Nucleus accumbens (tissue), 56 donors: ENCODE measurements at places on chromosomes 4 and X.

DNA sequence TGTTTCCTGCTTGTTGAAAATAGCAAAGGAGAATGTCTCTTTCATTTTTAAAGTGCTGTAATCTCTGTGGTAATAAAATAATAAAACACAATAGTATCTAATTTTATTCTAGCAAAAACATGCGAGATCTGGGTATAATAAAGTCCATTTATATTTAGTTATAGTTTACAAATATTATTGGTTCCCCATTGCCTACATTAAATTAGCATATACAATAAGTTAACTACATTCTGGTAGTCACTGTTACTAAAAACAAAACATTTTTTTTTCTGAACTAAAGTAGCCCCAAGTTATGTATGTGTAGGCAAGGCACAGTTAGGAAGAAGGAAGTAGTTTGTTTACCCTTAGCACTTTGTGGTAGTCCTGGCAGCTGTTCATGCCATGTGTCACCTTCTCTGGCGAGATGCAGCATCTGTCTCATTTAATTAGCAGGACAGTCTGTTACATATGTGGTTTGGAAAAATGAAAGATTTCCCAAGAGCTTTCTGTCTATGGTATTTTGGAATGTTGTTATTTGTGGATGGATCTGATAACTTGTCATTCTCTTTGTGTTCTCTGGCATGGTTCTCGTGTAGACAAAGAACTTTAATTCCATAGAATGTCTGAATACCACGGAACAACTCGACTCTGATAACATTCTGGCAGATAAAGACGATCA lies 231.3 kb upstream of the PITX2 start:
- DNase-seq = no peak

DNA sequence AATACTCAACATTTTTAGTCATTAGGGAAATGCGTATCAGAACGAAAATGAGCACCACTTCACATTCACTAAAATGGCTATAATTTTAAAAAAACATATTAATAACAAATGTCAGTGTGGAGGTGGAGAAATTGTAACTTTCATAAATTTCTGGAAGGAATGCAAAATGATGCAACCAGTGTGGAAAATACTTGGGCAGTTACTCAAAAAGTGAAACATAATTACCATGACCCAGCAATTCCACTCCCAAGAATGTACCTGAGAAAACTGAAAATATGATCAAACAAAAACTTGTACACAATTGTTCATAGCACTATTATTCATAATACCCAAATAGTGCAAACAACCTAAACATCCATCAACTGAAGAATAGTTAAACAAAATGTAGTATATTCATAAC lies 76.1 kb upstream of the FAM241A start:
- DNase-seq = no peak

DNA sequence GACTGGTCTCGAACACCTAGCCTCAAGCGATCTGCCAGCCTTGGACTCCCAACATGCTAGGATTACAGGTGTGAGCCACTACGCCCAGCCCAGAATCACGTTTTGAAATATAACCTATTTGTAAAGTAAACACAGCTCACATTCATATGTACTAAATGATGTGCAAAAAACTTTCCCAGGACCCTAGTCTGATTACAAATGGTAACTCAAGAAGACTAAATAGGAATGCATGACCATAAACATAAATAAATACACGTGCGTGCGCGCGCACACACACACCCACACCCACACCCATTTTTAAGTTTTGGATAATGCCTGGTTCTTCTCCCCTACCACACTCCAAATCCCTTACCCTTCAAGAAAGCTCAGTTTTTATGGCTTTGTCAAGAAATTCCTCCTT lies 163.9 kb downstream of the NR3C2 start:
- DNase-seq = no peak

DNA sequence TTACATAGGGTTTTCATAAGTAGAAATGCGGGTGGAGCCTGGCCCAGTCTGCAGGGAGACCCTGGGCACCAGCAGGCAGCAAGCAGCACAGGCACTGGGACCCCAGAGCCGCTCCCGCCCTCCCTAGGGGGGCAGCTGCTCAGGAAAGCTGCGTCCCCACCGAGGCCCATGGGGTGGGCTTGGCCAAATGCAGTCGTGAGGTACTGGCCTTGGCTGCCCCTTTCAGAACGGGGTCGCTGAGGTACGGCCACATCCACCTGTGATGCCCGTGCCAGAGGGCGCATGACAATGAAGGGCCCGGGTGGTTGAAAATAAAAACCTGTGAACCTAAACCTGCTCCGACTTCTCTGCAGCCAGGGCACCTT lies 16.7 kb downstream of the TMEM175 start:
- no peak for DNase-seq

DNA sequence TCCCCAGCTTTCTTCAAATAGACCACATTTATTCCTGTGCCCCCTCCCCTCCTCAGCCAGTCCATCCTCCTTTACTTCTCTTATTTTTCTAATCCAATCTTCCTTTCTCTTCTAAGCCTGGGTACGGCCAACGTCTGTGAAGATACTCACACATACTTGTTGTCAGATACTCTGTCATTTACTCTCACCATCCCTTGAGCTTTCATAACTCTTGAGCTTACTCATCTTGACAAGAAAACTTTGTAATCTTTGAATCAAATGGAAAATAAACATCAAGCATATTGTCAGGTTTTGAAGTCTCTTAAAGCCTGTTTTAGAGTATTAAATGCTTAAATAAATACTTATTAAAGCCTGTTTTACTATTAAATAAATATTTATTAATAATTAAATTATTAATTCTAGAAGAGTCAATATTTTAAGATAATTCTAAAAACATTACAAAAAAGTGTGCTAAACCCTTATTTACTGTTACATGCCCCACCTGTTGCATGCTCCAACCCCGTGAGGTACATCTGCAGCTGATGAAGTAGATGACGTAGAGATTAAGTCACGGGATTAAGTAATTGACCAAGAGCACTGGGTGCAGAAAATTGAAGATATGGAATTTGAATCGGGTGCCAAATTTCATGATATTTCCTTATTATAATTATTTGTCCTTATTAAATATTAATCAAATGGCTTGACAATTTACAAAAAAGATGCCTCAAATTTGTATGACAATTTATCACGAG lies 1.5 kb upstream of the TRIML2 start:
- no peak for DNase-seq

DNA sequence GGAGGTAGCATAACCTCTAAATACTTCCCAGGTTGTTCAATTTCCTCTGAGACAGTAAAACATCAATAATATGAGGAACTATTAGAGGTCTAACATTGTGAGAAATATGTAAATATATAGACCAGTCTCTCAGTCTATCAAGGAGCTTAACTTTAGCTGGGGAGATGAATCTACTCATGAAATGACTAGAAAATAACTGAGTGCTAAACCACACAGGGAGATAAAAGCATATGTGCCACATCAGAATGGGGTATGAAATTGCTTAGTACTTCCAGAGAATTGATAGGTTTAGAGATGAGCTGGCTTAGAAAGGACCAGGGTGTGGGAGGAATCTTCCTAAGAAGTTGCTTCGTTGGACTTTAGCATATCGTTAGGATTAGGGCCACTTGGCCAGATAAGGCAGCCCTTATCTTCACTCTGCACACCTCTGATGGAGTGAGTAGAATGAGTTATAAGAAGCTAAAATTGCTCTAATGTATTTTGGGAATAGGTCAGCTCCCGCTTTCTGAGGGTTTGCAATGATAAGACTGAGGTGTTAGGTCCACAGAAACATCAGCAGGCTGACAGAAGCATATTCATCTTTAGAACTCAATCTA lies 299.2 kb downstream of the UNC5C start:
- DNase-seq = no peak

DNA sequence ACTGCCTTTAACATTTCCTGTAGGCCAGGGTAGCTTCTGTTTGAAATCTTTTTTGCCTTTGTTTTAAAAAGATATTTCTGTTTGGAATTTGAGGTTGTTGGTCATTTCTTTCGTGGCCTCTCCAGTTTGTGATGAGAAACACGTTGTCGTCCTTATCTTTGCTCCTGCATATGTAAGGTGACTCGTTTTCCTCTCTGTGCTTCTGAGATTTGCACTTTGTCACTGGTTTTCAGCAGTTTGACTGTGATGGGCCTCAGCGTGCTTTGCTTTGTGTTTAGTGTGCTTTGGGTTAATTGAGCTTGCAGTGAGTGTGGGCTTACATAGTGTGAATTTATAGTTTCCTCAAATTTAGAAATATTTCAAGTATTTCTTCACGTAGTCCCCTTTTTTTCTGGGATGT lies 81.5 kb downstream of the FAM193A start:
- no peak for DNase-seq

- DNase-seq = no peak
Measured at GRCh38 chrX:11504234-11504633, 161.5 kb downstream of the ARHGAP6 start.

DNA sequence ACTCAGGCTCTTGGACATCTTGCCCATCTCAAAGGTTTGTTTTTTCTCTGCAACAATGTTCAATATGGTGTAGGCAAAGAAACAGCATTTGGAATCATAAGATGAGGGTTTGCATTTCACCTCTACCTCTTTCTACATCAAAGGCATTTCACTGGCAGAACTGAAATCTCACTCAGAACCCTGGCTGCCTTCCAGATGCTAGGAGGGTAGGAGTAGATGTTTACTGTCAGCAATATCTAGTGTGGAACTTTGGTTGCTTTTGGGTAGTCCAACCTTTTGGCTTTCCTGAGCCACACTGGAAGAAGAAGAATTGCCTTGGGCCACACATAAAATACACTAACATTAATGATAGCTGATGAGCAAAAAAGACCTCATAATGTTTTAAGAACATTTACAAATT lies 297.0 kb upstream of the KLF3 start:
- no peak for DNase-seq

DNA sequence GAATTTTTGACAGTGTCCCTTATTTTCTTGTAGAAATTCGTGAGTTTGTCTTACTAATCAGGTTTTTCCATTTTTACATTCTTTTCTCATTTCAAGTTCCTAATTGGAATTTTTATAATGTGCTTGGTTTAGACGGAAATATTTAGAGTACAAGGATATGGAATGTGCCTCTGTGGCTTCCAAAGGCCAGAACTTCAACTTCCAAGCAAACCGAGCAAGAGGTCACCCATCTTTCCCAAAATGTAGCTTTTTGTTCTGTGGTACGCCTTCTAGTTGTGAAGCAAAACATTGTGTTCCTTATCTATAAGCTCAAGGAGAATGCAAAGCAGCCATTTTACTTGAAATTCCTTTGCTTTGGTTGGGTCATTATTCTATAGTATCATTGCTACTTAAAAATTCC lies 212.8 kb upstream of the PACRGL start:
- no peak for DNase-seq

- DNase-seq = no peak
Measured at GRCh38 chrX:6505960-6506359, 29.0 kb downstream of the VCX3A start.

- no peak for DNase-seq
Measured at GRCh38 chr4:105633241-105633640, 75.2 kb downstream of the INTS12 start.
